Activated T-cell treated with anti-CD3 and anti-CD28 coated beads for 4 hours (primary cell): ENCODE measurements at places on chromosomes 6 and 20.

GRCh38 chr20:34720266-34720665 lies 16.1 kb downstream of the TP53INP2 start:
- no peak for DNase-seq

DNA sequence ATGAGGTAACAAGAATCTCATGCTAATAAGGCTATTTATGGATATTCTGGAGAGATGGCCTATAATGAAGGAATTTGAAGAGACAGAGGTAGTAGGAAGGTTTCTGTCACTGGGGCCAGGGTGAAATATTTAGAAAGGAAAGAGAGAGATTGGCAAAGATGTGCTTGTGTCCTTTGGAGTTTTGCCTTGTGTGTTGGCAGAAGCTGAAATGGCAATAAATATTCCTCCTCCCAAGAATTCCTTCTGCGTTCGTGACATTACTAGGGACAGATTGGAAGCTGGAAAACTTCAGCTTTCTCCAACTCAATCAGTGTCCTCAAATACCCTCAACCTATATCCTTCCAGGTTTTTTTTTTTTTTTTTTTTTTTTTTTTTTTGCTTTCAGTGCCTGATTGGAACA lies 6.3 kb downstream of the SAMD5 start:
- DNase-seq, result no peak

DNA sequence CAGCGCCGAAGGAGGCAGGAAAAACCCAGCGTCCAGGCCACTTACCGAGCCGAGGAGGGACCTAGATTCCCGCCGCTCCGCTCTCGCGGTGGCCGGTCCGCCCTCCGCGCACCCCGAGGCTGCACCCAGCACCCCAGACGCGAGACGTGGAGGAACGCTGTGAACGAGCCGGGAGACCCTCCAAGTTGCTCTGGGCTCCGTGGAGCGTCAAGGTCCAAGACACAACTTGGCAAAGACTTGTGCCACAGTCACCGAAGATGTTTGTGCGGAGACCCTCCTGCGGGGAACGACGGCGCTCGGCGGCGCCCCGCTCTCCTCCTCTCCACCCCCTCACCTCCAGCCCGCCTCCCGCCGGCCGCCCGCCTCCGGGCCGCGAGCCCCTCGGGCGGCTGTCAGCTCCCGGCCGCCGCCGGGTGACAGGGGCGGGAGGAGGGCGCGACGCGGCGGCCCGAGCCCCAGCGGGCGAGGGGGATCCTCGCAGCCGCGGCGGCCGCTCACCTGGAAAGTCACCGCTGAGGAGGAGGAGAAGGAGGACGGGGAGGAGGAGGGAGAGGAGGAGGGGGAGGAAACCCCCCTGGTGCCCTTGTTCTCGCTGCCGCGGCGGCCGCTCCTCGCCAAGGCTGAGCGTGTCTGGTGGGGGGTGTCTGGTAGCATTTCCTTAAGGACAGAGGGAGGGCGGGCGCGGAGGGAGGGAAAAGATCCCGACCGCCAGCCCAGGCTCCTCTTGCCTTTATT lies 637 bp upstream of the HIVEP2 start:
- DNase-seq, result peak; percentile 53

DNA sequence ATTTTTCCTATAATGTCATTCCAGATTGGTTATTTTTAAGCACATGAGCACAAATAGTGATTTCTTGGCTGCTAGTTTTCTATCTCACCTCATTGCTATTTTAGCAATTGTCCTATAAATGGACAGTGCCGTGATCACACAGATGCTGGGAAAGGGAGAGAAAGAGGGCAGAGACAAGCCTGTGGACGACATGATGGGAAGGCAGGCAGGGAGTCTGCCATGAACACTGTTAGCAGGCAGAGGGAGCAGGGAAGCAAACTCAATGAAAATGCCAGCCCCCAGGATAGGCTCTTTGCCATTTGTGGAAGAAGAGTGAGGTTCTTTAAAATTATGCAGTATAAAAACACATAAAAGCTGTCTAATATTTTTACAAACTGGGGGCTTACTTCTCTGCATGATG lies 96.8 kb downstream of the ADTRP start:
- no peak for DNase-seq

- DNase-seq, result no peak
Observed at GRCh38 chr20:40265825-40266533, 423.1 kb downstream of the MAFB start.

DNA sequence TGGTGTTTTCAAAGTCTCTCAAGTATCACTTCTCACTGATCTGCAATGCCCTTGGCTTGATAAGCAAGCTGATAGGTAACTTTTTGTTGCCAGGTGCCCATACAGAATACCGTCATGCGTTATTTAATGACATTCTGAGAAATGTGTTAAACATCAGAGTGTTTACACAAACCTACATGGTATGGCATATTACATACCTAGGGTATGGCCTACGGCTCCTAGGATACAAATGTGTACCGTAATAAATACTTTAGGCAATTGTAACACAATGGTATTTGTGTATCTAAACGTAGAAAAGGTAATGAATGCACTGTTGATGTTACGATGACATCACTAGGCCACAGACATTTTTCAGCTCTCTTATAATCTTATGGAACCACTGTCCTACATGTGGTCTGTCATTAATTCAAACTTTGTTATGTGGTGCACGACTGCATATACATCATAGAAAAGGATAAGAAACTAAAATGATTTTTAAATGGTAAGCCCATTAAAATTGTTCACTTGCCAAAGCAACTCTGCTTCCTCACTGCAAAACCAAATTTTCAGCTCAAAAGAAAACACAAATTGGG lies 35.7 kb downstream of the CSNK2A1 start:
- DNase-seq, result no peak

DNA sequence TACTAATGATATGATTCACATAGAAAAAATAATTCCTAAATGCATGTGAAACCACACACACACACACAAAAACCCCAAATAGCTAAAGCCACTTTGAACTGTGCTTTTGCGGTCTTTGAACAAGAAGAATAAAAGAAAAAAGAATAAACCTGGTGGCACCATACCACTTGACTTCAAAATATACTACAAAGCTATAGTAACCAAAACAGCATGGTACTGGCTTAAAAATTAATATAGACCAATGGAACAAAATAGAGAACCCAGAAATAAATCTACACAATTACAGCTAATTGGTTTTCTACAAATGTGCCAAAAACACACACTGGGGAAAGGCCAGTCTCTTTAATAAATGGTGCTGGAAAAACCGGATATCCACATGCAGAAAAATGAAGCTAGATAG lies 13.4 kb downstream of the OR2B6 start:
- DNase-seq, result no peak

DNA sequence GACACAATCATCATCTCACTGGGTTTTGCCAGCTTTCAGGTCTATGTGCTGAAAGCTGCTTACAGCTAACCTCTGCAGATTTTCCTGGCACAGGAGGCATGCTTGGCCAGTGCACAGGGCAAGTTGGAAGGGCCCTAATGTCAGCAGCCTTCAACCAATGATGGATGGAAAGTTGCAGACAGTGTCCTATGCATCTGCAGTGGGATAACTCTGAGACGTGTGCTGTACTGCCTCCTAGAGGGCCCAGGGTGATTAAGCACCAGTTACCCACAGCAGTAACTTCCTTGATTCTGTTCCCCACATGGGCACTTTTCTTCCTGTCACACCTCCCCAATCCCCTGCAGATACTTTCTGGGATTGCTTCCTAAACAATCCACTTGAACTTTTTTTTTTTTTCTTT lies 38.6 kb downstream of the OVOL2 start:
- no peak for DNase-seq

- DNase-seq, result no peak
Observed at GRCh38 chr6:146153040-146153758, 124.3 kb downstream of the GRM1 start.

DNA sequence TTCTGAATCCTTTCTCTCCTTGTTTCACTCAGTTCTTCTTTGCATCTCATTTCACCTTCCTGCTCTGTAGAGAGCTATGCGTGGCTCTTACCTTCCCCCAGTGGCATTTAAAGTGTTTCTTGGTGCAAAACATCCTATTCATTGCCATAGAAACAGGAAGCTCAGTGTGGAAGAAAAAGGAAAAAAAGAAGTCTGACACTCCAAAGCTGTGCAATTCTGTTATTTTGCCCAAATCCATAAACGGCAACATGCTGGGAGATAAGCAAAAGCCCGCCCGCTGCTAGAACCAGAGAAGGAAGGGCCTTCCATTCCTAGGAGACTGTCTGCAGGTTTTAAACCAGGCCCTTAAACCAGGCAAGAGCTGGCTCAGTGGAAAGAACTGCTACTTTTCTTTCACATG lies 247.1 kb downstream of the HIVEP2 start:
- no peak for DNase-seq

DNA sequence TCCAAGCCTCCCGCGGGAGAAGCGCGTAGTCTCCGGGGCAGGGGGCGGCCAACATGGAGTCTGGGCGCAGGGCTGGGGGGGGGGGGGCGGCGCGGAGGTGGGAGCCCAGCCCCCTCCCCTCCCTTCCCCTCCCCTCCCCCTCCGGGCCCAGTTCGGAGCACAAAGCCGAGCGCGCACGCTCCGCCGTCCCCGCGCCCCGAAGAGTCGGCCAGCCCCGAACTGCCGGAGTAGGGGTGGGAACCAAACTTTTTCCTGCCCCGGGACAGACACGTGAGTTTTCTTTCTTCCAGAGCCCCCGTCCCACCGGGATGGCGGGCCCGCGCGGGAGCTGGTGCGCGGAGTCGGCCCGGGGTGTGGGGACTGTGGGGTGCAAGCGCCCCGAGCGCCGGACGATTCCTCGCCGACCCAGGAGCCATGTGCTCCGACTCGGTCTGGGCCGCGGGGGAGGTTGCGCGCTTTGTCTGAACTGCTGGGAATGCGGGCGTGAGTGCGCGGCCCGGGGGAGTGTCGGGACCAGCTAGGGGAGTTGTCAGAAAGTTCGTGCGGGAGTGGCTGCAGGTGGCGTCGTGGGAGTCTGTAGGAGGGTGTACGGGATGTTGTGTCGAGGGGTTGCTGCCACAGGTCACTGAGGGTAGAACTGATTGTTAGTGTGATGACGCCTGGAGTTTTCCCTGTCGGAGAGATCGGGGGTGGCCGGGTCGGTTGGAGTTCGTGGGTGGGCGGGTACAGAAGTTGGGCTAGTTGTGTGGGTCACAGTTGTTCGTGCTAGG lies 1.2 kb downstream of the TGIF2 start:
- peak; percentile 56 for DNase-seq

DNA sequence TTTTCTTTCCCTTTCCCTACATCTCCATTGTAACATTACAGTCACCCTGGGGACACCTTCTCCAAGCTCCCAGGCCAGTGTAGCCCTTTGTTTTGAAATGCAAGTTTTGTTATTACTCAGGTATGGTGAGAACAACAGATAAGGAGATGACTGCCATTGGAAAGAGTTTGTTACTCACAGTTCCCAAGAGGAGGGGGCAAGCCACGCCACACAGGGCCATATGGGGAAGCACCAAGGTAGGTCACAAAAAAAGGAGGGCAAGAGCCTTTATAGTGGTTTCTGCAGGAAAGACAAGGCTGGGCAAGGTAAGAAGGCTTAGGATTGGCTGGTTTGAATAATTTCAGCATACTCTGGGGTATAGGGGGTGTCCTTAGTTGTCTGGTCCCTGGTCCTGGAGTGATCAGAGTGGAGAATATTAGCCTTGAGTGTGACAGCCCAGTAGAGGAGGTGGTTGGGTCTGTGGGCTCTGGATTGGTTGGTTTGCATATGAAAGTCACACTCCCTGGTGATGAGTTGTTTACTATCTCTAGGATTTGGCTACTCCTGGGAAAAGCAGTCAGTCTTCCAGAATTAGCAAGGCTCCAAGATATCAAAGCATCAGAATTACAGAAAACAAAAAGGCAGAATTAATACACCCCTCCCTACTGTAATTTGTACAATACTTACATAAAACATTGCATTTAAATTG lies 33.1 kb upstream of the SMLR1 start:
- no peak for DNase-seq

DNA sequence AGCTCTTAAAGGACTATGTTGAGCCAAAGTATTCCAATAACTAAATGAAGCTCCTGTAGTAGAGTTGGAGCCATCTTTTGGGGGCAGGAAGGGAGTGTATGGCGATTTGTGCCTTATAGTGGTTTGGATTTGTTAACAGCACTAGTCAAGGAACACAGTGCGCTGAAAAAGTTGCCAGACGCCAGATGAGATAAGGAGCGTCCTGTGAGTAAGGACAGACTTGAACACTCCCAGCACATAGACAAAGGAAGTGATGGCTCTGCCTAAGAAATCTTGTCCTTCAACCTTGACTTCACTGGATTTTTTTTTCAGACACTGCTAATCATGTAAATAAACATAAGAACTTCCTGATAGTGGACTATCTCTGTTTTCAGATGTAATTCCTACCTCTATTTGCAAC lies 136.9 kb downstream of the TRMT11 start:
- DNase-seq, result no peak

DNA sequence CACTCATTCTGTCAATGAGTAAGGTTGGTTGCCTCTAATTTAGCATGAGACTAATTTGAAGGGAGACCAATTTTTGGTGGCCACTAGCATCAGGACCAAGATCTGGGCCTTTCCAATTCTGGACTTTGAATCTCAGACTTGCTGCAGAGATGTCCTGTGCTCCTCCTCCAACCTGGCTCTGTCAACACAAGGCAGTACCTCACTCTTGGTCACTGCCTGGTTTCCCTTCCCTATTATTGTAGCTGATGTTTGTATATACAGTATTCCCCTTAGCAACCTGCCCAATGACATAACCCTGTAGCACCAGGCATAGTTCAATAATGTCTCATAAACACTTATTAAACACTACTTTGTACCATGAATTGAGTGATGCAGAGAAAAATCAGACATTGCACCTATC lies 50.4 kb downstream of the UNC5CL start:
- no peak for DNase-seq

GRCh38 chr6:68468244-68468884 lies 166.7 kb upstream of the ADGRB3 start:
- DNase-seq, result no peak
